ENCODE measurements at places on chromosomes 5 and 9. TPM values are rescaled to one million over a fixed set of nuclear protein-coding genes. Genes with fewer than 3 reads are reported as not detected.

- no peaks in the 10 kb centered on the region for H3K36me3 ChIP-seq
- no peak overlapping the region for H3K4me3 ChIP-seq
- H3K27me3 ChIP-seq = no peaks in the 10 kb centered on the region
- peaks cover 34% of the 10 kb centered on the region for H3K4me1 ChIP-seq
Measured at GRCh38 chr5:119388619-119389190, 32.9 kb downstream of the TNFAIP8 start.

GRCh38 chr5:154038707-154039457, at the start of the genes FAM114A2 and MFAP3:
Gene FAM114A2, minus strand, starts transcription at chr5:154038910. Its CDS starts 3,957 bp downstream, at chr5:154034953.
Gene MFAP3, plus strand, starts transcription at chr5:154038967. Its CDS starts 10,756 bp downstream, at chr5:154049723.
- DNase-seq = peak; percentile 65
- peak within 1 kb of the TSS; percentile 69 for H3K27ac ChIP-seq
- no peaks in the 10 kb centered on the region for H3K27me3 ChIP-seq
- no peaks in the 10 kb centered on the region for H3K36me3 ChIP-seq
- peak within 1 kb of the TSS; percentile 70 for H3K4me3 ChIP-seq
- H3K4me1 ChIP-seq = peaks cover 20% of the 10 kb centered on the region

DNA sequence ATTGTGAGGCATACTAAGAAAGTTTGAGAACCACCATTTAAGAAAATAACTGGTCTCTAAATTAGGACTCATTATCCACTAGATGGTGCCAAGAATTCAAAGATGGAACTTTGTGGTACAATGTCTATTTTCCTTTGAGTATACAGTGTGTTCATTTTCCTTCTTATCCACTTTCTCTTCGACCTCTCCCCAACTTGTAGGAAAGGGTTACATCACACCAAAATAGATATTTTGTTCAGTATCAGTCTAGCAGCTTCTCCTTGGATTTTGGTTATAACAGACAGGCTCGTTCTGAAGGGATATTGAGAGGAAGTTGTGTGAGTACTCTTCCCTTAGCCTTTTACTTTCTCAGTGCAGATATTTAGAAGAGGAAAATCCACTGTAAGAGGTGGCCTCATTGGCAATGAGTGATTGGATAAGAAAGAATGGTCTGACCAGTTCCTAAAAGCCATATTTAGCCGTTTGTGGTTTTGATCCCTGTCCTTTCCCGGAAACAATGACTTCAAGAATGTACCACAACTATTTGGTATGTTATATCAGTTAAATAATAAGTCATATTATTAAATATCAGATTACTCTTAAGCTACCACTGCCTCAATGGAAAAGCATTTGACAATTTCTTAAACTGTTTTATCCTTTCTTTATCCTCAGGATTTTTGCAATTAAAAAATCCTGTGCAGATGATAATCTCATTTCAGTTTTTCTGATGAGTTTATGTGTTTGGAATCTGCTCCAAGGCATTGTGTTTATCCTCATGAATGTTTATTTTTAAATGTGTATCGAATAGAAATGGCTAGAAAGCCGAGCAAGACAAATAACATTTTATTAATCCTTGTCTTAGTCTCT, 69.0 kb upstream of the GRAMD2B start:
- no peaks in the 10 kb centered on the region for H3K27me3 ChIP-seq
- H3K27ac ChIP-seq = peak overlapping the region; percentile 77
- no peaks in the 10 kb centered on the region for H3K36me3 ChIP-seq
- H3K4me3 ChIP-seq = no peak overlapping the region
- H3K4me1 ChIP-seq = peaks cover 20% of the 10 kb centered on the region

DNA sequence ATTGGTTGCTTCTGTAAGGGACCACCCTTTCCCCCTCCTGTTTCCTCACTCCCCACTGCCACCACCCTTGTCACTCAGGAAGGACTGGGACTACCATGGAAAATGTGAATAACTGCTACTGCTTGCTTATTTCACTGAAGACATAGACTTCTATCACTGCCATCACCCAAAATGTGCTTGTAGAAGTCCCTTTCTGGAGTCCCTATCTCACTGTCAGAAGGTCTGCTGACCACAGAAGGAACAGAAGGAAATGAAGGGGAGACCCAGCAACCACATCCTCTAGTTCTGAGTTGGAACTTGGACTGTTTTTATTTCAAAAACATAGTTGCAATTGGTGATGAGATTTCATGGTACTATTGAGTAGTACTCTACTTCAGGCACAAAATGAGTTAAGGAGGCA, 122.5 kb downstream of the NPR3 start:
- DNase-seq = no peak
- no peak overlapping the region for H3K27ac ChIP-seq
- no peaks in the 10 kb centered on the region for H3K36me3 ChIP-seq
- H3K27me3 ChIP-seq = no peaks in the 10 kb centered on the region

DNA sequence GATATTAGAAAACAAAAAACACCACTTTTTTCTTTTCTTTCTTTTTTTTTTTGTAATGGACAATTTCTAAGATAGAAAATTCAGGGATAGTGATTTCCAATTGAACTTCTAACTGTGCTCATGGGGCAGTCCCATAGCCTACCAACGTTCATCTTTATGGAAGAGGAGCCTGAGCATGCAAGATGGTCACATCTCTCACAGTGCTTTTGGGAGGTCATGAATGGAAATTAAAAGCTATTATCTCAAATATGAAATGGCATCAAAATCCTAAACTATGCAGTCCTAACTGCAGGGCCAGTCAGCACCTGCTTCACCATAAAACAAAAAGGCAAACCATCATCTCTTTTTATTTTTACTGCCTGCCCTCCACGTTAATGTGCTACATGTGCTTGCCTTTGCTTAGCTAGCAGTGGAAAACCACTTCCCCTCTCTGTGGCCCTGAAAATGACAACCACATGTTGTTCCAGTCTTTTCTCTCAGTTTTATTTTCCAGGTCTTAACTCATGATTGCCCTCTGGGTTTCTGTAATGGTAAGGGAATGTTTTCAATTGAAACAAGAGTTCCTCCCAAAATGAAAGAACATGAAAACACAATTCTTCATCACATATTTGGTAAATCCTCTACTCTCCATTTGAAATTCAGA, 16.7 kb downstream of the IFNB1 start:
- H3K27me3 ChIP-seq = no peaks in the 10 kb centered on the region
- H3K4me3 ChIP-seq = no peak overlapping the region
- no peak overlapping the region for H3K27ac ChIP-seq
- H3K4me1 ChIP-seq = no peaks in the 10 kb centered on the region

- no peaks in the 10 kb centered on the region for H3K36me3 ChIP-seq
- H3K27me3 ChIP-seq = no peaks in the 10 kb centered on the region
- H3K27ac ChIP-seq = no peak overlapping the region
- peaks cover 48% of the 10 kb centered on the region for H3K4me1 ChIP-seq
Measured at GRCh38 chr5:151779531-151780125, 7.9 kb downstream of the G3BP1 start.

ANKRD55 gene
- total RNA-seq = not detected

OR1Q1 gene
- total RNA-seq = not detected

GARIN3 gene
- not detected for total RNA-seq

NTNG2 gene
- total RNA-seq = 0.63 TPM

LCNL1 gene
- 83.5 TPM for total RNA-seq

Measured in tibial nerve (tissue), 4 donors.